ENCODE measurements at places on chromosomes 1 and 21. TPM values are rescaled to one million over a fixed set of nuclear protein-coding genes. Genes with fewer than 3 reads are reported as not detected.

CACNA1S gene
- not detected for total RNA-seq

DNA sequence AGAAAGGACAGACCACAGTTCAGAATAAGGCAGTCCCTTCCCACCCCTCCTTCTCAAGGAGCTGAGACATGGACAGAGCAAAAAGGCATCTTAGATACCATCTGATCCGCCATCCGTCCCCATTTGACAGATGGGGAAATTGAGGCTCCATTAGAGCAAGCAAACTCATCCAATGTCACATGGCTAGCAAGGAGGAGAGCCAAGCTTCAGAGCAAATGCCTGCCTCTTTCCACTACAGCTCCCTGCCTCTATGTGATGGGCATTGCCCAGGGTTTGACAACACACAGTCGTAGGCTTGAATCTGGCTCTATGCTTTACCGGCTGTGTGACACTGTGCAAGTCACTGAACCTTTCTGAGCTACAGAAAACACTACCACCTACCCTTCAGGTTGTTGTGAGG is 3.9 kb downstream of the SLC30A2 start:
- no peak for DNase-seq

- no peak for DNase-seq
Observed at GRCh38 chr1:6419804-6420453, at the start of gene HES2. Gene HES2, minus strand, starts transcription at chr1:6419919. Its CDS starts 99 bp downstream, at chr1:6419820.

OR2L13 gene
- total RNA-seq: 0.36 TPM

COL16A1 gene
- 179 TPM for total RNA-seq

CLCNKB gene
- total RNA-seq: 1.4 TPM

OR2L3 gene
- 0.13 TPM for total RNA-seq

GRCh38 chr1:95582746-95583145 is 348.7 kb downstream of the RWDD3 start:
- no peak for DNase-seq

SHISAL2A gene
- 1.3 TPM for total RNA-seq

- DNase-seq: peak; percentile 73
Observed at GRCh38 chr1:235503403-235504121, 690 bp downstream of the B3GALNT2 start.

DNA sequence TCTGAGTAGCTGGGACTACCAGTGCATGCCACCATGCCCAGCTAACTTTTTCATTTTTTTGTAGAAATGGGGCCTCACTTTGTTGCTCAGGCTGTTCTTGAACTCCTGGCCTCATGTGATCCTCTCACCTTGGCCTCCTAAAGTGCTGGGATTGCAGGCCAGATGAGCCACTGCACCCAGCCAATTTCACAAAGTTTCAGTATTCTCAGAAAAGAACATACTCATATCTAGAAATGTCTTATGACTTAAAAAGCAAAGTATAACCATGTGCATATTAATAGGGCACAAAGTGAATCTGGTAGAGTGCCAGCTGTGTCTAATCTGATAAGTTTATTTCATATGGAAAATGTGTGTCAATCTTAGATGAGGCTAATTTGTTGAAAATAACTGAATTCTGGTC is 87.5 kb upstream of the CACYBP start:
- no peak for DNase-seq

DNA sequence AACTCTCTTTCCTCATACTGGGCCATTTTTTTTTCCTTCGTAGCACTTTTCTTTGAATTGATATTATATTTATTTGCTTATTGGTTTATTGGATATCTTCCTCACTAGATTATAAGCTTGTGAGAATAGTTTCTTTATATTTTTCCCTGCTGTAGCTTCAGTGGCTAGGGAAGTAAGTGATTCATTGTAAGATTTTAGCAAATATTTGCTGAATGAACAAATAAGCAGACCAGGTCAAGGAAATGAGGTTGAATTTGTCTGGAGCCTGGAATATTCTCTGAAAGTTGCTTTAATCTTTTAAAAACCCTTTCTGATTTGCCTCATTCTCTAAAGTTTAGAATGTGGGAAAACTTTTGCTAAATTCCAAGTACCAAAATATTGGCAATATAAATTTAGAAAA is 80.2 kb downstream of the RABGAP1L start:
- DNase-seq: no peak

GRCh38 chr1:30689901-30690645 is 33.3 kb downstream of the MATN1 start:
- no peak for DNase-seq

IQGAP3 gene
- total RNA-seq: 0.76 TPM

DNA sequence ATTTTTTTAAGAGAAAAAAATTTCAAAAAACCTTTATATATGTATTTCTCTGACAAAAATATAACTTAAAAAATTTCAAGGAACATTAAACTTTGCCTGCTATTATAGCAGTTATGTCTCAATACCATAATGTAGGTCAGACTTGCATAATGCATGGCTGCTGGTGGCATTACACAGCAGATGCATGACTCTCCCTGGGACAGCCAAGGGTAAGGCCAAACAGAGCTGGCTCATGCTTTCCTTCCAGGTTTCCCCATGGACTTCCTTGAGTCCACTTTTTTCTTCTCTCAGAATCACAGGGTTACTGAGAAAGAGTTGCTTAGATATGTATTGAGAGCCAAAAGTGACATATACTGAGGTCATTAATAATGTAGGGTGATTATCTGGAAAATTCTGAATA is 43.7 kb downstream of the RHOU start:
- DNase-seq: no peak

DNA sequence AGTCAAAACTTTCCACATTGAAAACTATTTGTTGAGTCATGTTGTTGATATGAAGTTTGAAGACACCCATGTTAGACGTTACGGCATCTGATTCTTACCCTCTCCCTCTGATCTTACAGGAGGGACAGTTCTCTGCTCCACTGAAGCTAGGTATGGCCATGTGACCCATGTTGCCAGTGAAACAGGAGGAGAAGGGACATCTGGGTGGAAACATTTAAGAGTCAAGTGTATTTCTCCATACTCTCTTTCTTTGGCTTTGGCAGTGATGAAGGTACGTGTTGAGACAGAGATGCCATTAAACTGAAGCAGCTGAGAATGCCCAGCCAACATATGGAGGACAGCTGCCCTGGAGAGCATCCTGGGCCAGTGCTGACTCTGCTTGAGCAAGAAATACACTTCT is 198.4 kb upstream of the PTGFR start:
- DNase-seq: no peak

DNA sequence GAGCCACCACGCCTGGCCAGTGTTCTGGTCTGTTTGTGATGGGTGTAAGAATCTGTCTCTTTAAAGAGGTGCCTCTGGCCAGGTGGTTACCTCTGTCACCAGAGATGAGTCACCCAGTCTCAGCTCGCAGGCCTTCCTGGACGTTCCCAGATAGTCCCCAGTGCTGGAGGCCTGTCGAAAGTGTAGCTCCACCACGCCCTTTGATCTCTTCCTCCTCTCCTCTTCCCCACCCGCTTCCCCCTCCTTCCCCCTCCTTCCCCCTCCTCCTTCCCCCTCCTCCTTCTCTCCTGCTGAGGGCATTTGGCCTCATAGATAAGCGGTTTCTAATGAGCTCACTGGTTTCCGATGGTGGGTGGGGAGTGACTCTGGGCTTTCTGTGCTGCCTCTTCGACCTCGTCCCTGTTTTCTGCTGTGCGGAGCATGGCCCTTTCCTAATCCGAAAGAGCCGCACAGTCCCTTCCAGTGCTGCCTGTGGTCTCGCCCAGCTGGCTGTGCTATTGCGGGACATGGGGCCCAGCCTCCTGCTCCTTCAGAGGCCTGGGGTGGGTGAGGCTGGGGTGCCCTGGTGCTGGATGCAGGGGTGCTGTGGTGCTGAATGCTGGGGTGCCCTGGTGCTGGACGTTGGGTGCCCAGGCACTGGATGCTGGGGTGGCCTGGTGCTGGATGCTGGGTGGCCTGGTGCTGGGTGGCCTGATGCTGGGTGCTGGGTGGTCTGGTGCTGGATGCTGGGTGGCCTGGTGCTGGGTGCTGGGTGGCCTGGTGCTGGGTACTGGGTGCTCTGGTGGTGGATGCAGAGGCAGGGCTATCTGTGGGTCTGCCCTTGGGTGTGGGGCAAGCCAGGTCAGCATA is 19.2 kb downstream of the AGPAT3 start:
- DNase-seq: no peak

CCDC190 gene
- total RNA-seq: 0.22 TPM

RAD54L gene
- 1.8 TPM for total RNA-seq

GRCh38 chr1:29322147-29322694 is 85.9 kb downstream of the PTPRU start:
- no peak for DNase-seq

DNA sequence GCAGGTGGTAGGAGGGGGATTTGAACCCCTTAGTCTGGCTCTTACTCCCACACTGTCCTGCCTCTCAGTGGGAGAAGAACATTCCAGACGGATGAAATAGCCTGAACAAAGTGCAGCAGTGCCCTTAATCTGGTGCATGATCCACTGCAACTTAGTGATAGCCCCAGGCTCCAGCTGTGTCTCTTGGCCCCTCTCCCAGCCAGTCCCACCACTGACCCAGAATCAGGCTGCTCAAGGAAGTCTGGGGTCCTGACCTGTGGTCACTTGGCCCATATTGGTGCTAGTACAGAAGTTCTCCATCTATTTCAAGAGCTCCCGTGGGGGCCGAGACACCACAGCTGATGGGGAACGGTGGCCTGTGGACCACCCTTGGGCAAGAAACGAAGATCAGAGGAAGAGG is 255.0 kb downstream of the KAZN start:
- DNase-seq: no peak

- DNase-seq: no peak
Observed at GRCh38 chr1:2050793-2051682, 827 bp downstream of the PRKCZ start.

GRCh38 chr1:3504151-3504821 is 49.8 kb downstream of the ARHGEF16 start:
- DNase-seq: peak; percentile 80

AADACL3 gene
- not detected for total RNA-seq

GRCh38 chr1:36450919-36451305 is 661 bp upstream of the OSCP1 start:
- no peak for DNase-seq

OLIG2 gene
- not detected for total RNA-seq

GRCh38 chr1:167714098-167714438 is 7.7 kb upstream of the MPZL1 start:
- no peak for DNase-seq

LCE2A gene
- total RNA-seq: not detected

C1QTNF12 gene
- 3.5 TPM for total RNA-seq

DNA sequence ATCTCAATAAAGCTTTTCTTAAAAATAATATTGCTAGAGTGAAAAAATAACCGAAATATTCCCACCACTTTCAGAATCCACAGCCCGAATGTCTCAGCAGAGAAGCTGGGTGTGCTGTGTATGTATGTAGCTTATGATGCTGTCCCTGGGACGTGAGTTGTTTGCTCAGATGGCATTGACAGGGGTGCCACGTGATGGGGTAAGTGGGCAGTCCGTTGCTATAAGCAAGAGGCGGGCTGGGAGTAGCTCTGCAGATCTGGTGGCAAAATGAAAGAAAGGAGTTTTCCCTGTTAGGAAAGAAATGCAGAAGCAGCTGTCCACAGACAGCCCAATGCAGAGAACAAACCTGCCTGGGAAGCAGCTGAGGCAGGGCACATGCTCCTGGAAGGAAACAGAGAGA is 3.8 kb upstream of the FAM20B start:
- DNase-seq: no peak

NEGR1 gene
- 85.5 TPM for total RNA-seq

GRCh38 chr1:206891412-206891811 is 5.8 kb upstream of the IL24 start:
- DNase-seq: no peak

DNA sequence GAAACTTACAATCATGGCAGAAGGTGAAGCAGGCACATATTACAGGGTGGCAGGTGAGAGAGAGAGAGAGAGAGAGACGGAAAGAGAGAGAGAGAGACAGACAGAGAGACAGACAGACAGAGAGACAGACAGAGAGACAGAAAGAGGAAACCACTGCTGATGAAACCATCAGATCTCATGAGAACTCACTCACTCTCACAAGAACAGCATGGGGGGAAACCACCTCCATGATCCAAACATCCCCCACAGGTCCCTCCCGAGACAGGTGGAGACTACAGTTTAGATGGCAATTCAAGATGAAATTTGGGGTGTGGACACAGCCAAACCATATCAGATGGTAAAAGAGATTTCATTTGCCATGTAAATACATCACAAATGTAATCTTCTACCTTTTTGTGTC is 708.1 kb downstream of the MRPL39 start:
- no peak for DNase-seq

- DNase-seq: no peak
Observed at GRCh38 chr1:244854166-244854565, 10.2 kb downstream of the HNRNPU start.

RHD gene
- 0.27 TPM for total RNA-seq
